Mammary epithelial cell (primary cell): ENCODE measurements at places on chromosomes 1 and 21. TPM values are rescaled to one million over a fixed set of nuclear protein-coding genes. Genes with fewer than 3 reads are reported as not detected.

Gene OR6N1
- not detected for total RNA-seq

Gene LAMB3
- total RNA-seq: 2,749 and 3,299 TPM in 2 replicates

Gene ASAP3
- 20.1 and 22.0 TPM in 2 replicates for total RNA-seq

Gene EVI5
- 30.3 TPM for total RNA-seq

Gene USH2A
- not detected in 2 replicates for total RNA-seq

Gene PCSK9
- total RNA-seq: 24.7 and 75.0 TPM in 2 replicates

Gene SPAG17
- total RNA-seq: 0.33 TPM

Gene AMY1A
- not detected in 2 replicates for total RNA-seq

Gene CLEC20A
- not detected for total RNA-seq

Gene PCP4L1
- total RNA-seq: not detected

Gene CLCA1
- total RNA-seq: not detected

Gene RAP1A
- total RNA-seq: 20.8 TPM

Gene URB1
- 36.4 and 39.2 TPM in 2 replicates for total RNA-seq

Gene SLC19A2
- 11.0 TPM for total RNA-seq

Gene TMEM82
- total RNA-seq: not detected in 2 replicates

Gene MROH7
- total RNA-seq: not detected

Gene PWP2
- total RNA-seq: 3.5 and 4.1 TPM in 2 replicates

Gene GJA4
- total RNA-seq: not detected

Gene KLHDC7A
- not detected in 2 replicates for total RNA-seq

Gene CTBS
- 12.3 TPM for total RNA-seq

Gene FMO2
- total RNA-seq: not detected in 2 replicates

Gene ESRRG
- 0.17 TPM for total RNA-seq

Gene PRAMEF25
- total RNA-seq: not detected in 2 replicates

Gene WASF2
- total RNA-seq: 32.2 TPM

Gene RPAP2
- 24.9 and 30.2 TPM in 2 replicates for total RNA-seq

Gene ANGPTL3
- not detected for total RNA-seq

Gene ST6GALNAC5
- total RNA-seq: 3.7 TPM

Gene C1orf56
- total RNA-seq: 1.2 and 1.5 TPM in 2 replicates
